ENCODE measurements at places on chromosomes 12 and 14. TPM values are rescaled to one million over a fixed set of nuclear protein-coding genes. Genes with fewer than 3 reads are reported as not detected.

Gene HOXC12
- not detected for total RNA-seq

Gene EPS8
- total RNA-seq = 2.2 TPM

Gene RGS6
- total RNA-seq = 0.47 TPM

Gene PRKD1
- not detected for total RNA-seq

Gene USP30
- total RNA-seq = 8.8 TPM

Gene NYNRIN
- total RNA-seq = 0.21 TPM

Gene E2F7
- 25.3 TPM for total RNA-seq

Gene AMN
- total RNA-seq = 0.91 TPM

Gene ACIN1
- 177 TPM for total RNA-seq

Gene DACT1
- total RNA-seq = 0.58 TPM

Gene LALBA
- not detected for total RNA-seq

Gene PRICKLE1
- total RNA-seq = 0.05 TPM

Gene IFI27
- total RNA-seq = 116 TPM

Gene COCH
- total RNA-seq = 2.3 TPM

Gene FGF23
- not detected for total RNA-seq

Gene RNASE1
- not detected for total RNA-seq

Gene PLEKHG7
- not detected for total RNA-seq

Gene STX2
- total RNA-seq = 24.5 TPM

Gene CD163L1
- total RNA-seq = not detected

Gene DEGS2
- 0.05 TPM for total RNA-seq

Gene EIF2S3B
- total RNA-seq = 2.3 TPM

Gene SLC25A21
- not detected for total RNA-seq

Gene RNASE3
- total RNA-seq = not detected

Gene BIN2
- 161 TPM for total RNA-seq

Gene TMEM30B
- 0.66 TPM for total RNA-seq

Gene CLEC4C
- total RNA-seq = not detected

Gene C12orf60
- total RNA-seq = 1.4 TPM

Gene ADGRD1
- total RNA-seq = not detected

Gene SCFD1
- 50.3 TPM for total RNA-seq

Gene SDR9C7
- not detected for total RNA-seq

Gene ATN1
- total RNA-seq = 21.6 TPM
